ENCODE measurements at places on chromosomes 12 and 14. TPM values are rescaled to one million over a fixed set of nuclear protein-coding genes. Genes with fewer than 3 reads are reported as not detected.

GRCh38 chr14:60154671-60155070 is 10.5 kb downstream of the DHRS7 start:
- DNase-seq: no peak

DNA sequence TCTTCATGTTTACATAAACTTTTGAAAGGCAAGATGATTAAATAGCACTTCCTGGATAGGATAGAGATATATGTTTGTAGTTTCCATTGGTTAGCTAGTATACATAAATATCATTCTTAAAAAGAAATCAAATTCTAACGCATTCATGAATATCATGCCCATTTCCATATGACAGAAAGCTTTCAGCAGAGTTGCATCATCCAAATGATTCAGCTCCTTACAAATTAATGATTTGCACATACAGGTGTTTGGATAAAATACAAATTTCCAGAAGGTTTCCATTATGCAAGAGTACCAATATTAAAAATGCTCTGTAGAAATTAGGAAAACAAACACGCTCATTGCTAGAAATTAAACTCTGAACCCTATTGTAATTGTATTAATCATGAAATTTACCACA is 264.4 kb downstream of the FOXG1 start:
- no peak for DNase-seq

DNA sequence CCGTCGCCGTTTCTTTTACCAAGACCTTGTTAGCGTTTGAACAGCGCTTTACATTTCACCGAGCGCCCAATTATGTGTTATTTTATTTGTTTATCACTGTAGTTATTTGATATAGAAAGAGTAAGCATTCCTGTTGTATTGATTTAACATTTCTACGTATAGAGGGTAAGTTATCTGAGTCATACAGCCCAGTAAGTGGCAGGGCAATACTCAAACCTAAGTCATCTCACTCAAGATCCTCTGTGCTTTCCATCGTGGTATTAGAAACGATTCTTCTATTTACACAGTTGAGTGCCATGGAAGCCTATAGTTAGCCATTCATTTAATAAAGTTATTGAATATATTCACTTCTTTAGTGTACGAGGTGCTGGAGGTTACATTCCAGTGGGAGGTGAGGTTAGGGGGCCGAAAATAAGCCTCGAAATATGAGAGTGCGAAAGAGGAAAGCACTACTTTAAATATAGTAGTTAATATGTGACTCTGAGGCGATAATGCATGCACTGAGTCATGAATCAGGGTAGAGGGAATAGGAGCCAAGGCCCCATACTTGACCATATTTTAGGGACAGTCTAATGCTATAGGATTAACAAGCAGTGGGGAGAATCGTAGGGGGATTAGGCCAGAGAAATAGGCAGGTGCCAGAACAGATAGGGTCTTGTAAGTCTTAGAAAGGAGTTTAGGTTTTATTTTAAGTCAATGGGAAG is 629 bp downstream of the RAD51AP1 start:
- DNase-seq: no peak

DNA sequence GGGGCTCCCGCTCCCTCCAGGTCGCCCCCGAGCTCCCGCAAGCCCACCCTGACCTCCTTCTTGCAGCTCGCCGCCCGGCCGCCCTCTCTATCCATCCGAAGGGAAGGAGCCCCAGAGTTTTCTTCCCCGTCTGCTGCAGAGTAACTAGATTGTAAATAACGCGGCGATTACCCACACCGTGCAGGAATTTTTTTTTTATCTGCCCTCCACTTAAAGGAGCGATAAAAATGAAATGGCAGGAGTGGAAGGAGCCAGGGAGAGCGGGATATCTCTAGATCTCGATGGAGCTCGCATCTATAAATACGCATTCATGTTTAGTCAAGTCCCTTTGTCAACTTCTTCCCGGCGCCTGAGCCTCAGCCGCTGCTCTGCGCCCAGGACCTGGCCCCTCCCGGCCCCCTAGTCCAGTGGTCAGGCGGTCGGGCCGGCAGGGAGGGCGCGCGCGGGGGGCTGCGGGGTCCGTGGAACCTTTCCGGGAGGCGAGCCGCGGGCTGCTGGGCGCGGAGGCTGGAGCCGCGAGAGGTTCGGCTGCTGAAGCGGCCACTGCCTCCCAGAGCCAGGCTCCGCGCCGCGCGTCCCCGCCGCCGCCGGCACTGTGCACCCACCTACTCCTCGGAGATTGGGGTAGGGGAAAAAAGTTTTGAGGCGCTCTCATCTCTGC is 386.0 kb downstream of the BCAT1 start:
- peak; percentile 69 for DNase-seq

GRCh38 chr14:40682131-40682913 is 924.4 kb upstream of the LRFN5 start:
- no peak for DNase-seq

GRCh38 chr12:26726956-26727355 is 106.0 kb downstream of the ITPR2 start:
- DNase-seq: no peak

GRCh38 chr12:64009321-64010068 is 165.0 kb downstream of the SRGAP1 start:
- DNase-seq: no peak

DNA sequence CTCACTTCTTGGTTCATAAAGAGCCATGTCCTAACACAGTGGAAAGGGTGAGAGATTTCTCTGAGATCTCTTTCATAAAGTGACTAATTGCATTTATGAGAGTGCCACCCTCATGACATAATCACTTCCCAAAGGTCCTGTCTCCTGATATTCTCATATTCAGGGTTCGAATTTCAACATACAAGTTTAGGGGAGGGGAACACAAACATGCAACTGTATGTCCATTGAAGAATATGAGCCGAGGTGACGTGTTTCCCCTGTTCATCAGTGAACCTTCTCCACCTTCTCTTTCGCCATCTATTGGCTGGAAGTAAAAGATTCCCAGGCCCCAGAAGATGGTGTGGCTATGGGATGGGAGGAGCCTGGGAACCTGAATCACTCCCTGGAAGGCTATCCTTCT is 354.2 kb upstream of the ATP2B1 start:
- no peak for DNase-seq

- no peak for DNase-seq
Measured at GRCh38 chr12:90058704-90059103, 350.1 kb upstream of the ATP2B1 start.

DNA sequence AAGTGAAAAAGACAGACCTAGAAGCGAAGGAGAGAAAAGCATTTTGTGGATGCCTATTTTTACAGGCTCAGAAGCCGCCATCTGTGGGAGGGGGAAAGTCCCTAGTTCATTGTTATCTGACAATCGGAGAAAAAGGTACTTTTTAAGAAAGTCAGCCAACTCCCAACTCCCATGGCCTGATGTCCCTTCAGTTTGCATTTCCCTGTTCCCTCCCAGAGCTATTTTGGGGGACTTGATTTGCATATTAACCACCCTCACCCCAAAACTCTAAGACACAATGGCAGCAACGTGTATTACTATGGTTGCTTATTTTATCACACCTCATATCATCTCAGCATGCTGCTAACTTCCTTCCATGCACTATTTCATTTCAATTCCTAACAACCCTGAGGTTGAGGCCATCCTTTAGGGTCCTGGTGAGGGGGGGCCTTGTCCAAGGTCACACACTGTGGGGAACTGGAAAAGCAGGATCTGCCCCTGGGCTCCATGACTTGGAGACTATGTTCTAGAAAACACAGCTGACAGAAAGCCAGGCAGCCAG is 18.7 kb downstream of the HVCN1 start:
- DNase-seq: no peak

DNA sequence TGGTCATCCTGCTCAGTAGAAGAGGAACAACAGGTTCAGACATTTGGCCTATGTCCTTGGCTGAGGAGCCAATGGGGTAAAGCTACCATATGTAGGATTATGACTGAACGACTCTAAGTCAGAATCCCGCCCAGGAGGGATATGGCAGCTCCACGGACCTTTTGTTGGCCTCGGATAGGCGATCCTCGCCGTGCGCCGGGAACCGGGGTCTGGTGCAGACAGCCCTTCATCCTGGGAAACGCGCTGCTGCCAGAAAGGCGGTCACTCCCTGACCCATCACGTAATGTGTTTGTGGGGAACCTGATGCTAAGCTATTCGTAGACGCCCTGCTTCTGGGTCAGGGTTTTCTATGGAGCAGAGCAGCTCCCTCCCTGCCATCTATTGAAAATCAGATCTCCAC is 178.9 kb upstream of the ALG10B start:
- DNase-seq: no peak

DNA sequence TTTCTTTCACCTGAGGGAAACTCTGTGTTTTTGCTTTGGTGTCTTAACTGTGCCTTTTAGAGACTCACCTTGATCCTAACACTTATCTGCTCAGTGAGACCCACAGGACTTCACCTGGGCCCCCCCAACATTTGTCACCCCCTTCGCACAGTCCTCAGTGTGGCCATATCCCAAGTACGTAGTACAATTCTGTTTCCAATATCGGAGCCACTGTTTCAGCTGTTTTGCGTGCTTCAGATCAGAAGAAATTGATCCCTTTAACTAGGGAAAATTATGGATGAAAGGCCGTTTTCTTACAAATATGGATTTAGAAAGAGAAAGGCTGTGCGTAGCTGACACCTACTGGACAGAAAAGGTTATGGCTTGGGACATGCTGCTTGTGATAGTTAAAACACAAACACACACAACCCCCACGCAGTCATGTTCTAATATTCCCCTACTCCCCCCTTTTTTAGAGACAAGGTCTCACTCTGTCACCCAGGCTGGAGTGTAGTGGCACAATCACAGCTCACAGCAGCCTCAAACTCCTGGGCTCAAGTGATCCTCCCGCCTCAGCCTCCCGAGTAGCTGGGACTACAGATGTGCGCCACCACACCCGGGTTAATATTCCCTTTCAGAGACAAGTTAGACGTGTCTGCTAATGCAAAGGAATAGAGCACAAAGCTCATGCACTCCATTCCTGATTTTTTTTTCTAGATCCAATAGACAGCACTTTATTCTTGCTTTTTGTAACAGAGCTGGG is 3.6 kb upstream of the SLC7A8 start:
- peak; percentile 38 for DNase-seq

DNA sequence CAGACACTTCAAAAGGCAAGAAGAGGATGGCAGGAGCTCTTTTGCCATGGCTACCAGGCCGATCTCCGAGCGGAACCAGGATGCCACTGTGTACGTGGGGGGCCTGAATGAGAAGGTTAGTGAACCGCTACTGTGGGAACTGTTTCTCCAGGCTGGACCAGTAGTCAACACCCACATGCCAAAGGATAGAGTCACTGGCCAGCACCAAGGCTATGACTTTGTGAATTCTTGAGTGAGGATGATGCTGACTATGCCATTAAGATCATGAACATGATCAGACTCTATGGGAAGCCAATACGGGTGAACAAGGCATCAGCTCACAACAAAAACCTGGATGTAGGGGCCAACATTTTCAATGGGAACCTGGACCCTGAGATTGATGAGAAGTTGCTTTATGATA is 9.8 kb downstream of the GARIN2 start:
- DNase-seq: no peak

KCNC2 gene
- not detected for total RNA-seq

CACNA2D4 gene
- 0.22 TPM for total RNA-seq

CLMN gene
- 10.5 TPM for total RNA-seq

CBLN3 gene
- 1.5 TPM for total RNA-seq

C3AR1 gene
- not detected for total RNA-seq

EFS gene
- 23.1 TPM for total RNA-seq

IFNG-AS1 gene
- not detected for total RNA-seq

NTS gene
- 219 TPM for total RNA-seq

KRT85 gene
- not detected for total RNA-seq

ALX1 gene
- total RNA-seq: 7.6 TPM
